ENCODE measurements at places on chromosomes 16 and 17.

- DNase-seq = peak; percentile 60
These were observed 5.0 kb downstream of the SLC5A2 start for GRCh38 chr16:31487720-31488467.

DNA sequence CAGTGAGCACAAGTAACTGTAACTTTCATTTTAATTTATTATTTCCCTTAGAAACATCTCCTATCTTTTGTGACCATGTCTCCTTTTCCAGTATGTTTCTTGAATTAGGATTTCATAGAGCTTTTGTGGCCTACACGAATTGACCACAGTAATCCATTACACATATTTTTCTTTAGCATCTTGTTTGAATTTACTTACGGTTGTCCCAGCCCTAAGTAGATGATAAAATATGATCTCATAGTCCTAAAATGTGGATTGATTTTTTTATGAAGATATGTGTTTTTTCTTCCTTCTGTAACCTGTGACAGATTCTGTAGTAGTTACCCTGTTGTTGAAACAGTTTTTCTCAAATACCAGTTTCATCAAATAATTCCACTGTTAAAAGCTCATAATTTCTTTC lies 61.5 kb downstream of the NF1 start:
- DNase-seq = no peak

DNA sequence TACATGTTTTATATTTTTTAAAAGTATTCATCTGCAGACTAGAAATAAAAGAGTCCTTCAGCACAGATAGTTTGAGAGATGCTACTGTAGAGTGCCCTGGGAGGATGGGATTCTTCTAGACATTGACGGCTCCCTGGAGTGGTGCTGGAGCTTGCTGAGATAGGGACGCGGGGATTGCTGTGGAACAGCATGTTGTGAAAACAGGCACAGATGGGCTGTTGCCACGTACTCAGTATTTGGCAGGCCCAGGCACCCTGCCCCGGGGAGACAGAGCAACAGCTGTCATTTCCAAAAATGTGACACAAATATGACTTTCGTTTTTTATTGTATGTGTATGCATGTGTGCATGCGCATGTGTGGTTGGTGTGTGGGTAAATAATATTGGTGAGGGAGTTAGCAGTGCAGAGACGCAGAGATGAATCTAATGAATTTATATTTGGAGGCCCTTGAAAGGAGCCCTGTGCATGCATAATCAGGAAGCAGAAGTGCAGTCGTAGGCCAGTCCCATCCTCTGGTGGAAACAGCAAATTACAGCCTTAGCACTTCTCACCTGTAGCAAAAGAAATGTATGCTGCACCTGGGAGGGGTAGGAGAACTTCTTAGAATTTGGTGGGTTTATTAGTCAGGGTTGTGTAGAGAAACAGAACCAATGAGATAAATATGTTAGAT lies 6.2 kb upstream of the ABCA8 start:
- DNase-seq = peak; percentile 72

DNA sequence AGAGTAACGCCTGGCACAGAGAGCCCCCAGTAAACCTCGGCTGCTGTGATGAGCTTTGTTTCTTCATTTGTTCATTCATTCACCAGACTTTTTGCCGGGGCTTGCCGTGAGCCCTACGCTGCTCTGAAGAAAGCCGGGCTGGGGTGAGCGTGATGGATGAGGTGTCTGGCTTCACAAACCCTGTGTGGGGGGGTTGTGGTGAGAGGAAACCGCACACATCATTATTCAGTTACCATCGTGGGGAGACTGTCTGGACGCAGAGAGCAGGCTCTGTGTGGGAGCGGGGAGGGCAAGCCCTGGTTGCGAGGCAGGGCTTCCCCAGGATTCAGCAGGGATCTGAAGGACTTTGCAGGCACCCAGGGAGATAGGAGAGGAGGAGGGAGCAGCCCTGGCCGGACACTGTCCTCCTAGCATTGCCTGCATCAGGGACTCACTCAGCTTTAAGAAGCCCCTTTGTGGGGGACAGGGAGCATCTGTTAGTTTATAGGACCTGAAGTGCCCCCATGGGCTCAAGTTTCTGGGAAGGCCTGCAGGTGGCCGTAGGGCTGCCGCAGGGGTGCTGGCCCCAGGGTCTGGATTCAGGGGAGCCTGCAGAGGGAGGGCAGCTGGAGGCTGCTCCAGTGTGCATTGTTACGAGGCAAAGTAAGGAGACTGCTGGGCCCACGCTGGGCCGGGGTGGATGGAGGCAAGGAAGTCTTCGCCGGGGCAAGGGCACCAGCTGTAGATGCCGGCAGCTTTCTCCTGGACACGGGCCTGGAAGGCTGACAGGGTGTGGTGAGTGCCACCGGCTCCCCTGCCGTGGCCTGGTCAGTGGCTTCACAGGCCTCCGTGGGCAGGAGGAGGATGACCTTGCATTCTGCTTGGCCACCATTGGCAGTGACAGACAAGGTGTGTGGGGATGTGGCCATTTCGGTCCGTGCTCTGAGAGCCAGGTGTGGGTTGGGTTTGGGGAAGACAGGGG lies 334.5 kb downstream of the SEC14L1 start:
- peak; percentile 30 for DNase-seq

DNA sequence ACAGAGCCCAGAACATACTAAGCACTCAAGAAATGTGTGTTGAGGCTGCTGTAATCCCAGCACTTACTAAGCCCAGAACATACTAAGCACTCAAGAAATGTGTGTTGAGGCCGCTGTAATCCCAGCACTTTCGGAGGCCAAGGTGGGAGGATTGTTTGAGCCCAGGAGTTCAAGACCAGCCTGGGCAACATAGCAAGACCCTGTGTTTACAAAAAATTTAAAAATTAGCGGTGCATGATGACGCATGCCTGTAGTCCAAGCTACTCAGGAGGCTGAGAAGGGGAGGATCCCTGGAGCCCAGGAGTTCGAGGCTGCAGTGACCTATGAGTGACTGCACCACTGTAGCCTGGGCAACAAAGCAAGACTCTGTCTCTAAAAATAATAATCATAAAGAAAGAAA lies 6.7 kb upstream of the ZDHHC1 start:
- DNase-seq = no peak

GRCh38 chr16:35908942-35909341 lies 2449.5 kb downstream of the TP53TG3F start:
- DNase-seq = no peak

DNA sequence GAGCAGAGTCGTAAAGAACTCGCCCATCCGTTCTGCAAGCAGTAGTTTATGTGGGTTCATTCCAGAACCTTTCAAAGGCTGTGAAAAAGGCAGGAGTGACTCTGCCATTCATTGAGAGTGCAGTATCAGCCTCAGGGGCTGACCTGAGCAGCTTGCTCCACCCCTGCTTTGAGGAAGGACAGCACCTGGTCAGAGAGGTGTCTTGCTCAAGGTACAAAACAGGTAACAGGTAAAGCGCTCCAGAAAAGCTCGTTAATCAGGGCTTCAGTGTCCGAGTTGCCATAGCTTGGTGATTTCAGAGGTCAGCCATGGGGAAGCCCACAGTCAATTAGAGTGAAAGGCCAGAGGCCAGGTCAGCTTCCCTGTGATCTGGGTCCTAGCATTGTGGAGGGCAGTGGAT lies 251.1 kb downstream of the ABCC12 start:
- no peak for DNase-seq

DNA sequence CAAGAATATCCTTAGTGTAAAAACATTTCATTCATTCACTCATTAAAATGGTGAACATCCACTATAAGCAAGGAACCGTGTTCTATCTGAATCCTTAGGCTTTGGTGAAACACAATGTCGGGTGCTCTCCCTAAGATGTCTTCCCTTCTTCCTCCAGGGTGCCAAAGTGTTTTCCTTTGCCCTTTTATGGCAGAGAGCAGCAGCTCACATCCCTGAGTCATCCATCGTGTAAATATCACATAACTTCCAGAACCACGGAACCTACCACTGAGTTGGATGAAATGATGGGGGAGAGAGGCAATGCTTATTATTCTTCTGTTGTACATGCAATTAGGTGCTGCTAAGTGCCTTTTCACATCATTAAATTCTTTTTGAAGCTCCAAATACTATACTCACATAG lies 50.2 kb downstream of the DNAH3 start:
- DNase-seq = no peak

DNA sequence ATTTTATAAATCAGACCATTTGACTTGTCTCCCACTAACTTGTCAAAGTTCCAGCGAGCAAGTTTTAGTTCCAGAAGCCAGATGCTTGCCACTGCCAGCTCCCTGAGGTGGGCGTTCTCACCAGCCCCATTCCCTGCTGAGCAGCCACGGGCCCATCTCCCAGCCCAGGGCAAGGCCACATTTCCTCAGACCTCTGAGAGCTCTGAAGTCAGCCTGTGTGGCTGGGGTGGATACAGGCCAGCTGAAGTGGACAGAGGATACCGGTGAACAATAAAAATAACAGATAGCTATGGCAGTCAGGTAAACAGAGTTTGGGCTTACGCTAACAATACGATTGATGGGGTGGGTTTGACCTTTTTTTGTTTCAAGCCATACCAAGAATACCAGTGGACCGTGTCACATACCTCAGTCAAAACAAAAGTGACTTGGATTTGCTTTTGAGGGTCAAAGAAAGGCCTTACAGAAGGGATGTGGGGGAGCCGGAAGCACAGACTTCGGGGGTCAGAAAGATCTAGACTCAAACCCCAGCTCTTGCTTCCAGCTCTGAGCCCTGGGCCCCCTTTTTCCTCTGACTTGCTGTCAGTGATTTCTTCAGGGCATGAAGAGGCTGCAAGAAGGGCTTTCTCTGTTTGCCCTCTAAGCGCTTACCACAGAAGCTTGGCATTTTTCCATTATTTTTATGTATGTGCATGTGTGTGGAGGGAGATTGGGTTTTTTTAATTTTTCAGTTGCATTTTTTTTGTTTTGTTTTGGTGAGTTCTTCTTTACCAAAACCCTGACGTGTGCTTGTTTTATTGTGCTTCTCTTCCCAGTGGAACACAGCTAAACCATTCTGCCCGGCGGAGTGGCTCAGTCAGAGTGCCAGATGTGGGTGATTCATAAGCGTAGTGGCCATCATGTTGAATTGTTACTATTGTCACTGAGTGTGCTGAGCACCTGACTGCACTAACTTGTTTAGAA lies 109.9 kb downstream of the GNAO1 start:
- DNase-seq = no peak

- DNase-seq = peak; percentile 88
These were observed 25.2 kb upstream of the USP36 start for GRCh38 chr17:78865682-78866390.

- no peak for DNase-seq
These were observed 3.9 kb downstream of the NLRC3 start for GRCh38 chr16:3573146-3573815.

DNA sequence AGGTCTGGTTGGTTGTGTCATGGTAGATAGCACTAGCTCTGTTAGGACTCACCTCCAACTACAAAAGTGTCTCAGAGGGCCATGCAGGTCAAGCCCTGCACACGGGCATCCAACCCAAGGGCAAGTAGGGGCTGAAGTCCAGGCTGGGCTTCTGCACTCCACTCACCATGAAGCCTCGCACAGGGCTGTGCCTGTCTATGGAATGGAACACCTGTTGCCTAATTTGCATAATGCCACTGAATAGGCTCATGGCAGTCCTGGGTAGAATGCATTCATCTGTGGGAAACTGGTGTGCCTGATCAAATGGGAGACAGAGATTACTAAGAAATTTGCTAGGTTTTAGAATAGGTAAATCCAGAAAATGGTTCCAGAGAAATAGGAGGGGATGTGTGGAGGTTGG lies 8.0 kb upstream of the AKAP1 start:
- DNase-seq = no peak

- DNase-seq = no peak
These were observed 195.9 kb downstream of the HS3ST3A1 start for GRCh38 chr17:13405807-13406206.

GRCh38 chr17:21355586-21355985 lies 20.6 kb upstream of the KCNJ12 start:
- DNase-seq = peak; percentile 13

GRCh38 chr16:81520560-81521135 lies 76.0 kb downstream of the CMIP start:
- no peak for DNase-seq

DNA sequence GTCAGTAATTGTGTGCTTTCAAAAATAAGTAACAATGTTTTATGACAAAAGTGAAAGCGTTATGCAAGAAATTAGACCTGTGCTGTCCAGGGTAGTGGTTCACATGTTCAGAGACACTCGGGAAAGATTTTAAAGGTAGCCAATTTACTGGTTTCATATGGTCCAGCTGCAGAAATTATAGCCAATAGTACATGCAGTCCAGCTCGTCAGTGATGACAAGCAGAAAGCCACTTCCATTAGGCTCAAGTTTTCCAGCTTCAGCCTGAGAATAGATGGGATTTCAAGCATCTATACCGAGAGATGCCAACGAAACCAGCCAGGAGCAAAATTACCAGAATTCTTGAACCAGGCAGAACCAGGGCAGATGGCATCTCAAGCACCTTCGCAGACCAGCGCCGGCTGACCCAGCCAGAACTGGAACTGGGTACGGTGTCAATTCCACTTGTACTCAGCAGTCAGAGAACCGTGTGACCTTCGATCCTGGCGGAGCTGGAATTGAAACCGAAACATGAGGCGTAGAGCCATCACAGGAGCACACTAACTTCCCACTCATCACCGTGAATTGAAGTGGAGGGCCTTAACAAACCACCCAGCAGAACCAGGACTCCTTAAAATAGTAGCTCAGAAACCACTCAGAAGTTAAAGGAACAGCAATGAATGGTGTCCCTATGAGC lies 207.9 kb upstream of the HSBP1 start:
- no peak for DNase-seq

Measured in left ventricle myocardium superior (tissue), 1 donor.